ENCODE measurements at places on chromosomes 11 and 22. TPM values are rescaled to one million over a fixed set of nuclear protein-coding genes. Genes with fewer than 3 reads are reported as not detected.

Gene DNAJB13
- total RNA-seq = not detected

Gene BIRC2
- total RNA-seq = 41.8 TPM

Gene CCDC81
- total RNA-seq = 0.30 TPM

Gene FXYD2
- 0.15 TPM for total RNA-seq

Gene POU2AF2
- not detected for total RNA-seq

Gene TEX12
- total RNA-seq = not detected

Gene C11orf21
- total RNA-seq = not detected

Gene CDON
- total RNA-seq = 1.8 TPM

Gene PHRF1
- 18.1 TPM for total RNA-seq

Gene GDPD5
- 1.5 TPM for total RNA-seq

Gene UBQLNL
- 0.17 TPM for total RNA-seq

Gene SYT7
- total RNA-seq = 0.67 TPM

Gene GAS2L1
- 24.5 TPM for total RNA-seq

Gene SEPTIN3
- total RNA-seq = under 0.01 TPM

Gene DRD4
- 0.15 TPM for total RNA-seq

Gene ART1
- not detected for total RNA-seq

Gene NXPE4
- not detected for total RNA-seq

Gene PTPN5
- not detected for total RNA-seq

Gene LDHAL6A
- total RNA-seq = 0.17 TPM

Gene FDXACB1
- total RNA-seq = 3.4 TPM

Gene GDPD4
- not detected for total RNA-seq

Gene RTN4R
- total RNA-seq = 3.4 TPM

Gene FAM180B
- total RNA-seq = not detected

Gene MOGAT2
- not detected for total RNA-seq

Gene SERHL2
- total RNA-seq = 3.0 TPM

Gene HORMAD2
- total RNA-seq = not detected

Gene C1QTNF5
- 7.6 TPM for total RNA-seq
